ENCODE measurements at places on chromosomes 16 and 17.

DNA sequence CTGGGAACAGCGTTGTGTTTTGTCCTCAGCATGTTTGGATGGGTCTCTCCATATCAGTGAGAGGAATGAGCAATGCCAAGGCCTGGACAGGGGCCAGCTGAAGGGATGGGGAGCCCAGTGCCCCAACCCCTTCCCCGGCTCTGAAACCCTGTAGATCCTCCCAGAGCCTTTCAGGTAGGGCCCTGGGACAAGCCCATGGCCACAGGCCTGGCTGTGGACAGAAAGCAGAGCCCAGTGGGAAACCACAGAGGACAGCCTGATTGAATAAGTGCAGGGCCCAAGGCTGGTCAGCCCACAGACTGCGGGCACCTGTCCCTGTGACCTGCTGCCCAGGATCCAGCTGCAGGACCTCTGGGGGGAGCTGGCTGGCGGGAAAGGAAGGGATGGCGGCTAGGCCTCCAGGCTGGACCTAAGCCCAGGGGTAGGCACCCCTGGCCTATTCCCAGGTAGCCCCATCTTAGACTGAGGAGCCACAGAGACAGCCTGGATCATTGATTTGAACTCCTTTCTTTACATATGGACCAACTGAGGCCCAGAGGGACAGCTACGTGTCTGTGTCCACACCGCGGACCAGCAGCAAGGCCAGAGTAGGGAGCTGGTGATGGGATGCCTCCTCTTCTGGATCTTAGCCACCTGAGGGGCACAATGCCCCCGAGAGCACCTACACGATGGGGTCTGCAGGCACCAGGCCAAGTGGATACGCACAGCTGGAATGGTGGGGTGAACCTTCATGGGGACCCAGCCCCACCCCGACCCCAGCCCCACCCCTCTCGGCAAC is 1.3 kb downstream of the CCDC102A start:
- peak; percentile 80 for DNase-seq

GRCh38 chr16:347203-347602 is 5.3 kb downstream of the AXIN1 start:
- no peak for DNase-seq

DNA sequence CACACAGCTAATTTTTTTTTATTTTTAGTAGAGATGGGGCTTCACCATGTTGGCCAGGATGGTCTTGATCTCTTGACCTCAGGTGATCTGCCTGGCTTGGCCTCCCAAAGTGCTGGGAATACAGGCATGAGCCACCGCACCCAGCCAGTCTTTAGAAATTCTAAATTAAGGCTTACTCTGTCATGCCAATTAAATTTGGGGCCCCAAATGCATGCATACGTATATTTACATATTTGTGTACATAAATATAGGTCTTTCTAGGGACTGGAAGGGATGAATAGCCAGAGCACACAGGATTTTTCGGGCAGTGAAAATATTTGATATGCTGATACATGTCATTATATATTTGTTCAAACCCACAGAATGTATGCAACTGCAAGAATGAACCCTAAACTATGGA is 105.1 kb downstream of the BCAS3 start:
- DNase-seq, result no peak

DNA sequence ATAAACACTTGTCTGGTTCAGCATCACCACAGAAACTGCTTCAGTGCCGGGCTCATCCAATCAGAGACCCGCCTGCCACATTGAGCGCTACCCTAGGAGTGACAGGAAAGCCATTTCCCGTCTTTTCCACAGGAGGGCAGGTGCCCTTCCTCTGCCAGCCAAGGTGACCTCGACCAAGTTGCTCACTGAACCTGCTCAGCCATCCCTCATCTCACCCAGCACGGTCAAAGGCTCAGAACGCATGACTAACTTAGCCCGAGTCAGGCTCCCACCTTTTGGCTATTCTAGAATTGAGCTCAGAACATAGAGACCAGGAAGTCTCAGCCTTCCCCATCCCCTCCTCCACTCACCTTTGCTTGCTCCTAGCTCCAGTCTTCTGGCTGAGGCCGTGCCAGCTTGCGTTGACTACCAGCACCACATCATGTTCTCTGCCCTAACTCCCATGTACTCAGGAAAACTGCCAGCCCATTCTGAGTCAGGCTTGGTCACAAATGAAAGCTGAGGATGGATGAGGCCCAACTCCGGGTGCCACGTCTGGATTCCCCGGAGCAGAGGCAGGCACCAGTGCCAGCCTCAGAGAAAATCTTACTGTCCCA is 15.6 kb downstream of the MRPS23 start:
- DNase-seq, result no peak

DNA sequence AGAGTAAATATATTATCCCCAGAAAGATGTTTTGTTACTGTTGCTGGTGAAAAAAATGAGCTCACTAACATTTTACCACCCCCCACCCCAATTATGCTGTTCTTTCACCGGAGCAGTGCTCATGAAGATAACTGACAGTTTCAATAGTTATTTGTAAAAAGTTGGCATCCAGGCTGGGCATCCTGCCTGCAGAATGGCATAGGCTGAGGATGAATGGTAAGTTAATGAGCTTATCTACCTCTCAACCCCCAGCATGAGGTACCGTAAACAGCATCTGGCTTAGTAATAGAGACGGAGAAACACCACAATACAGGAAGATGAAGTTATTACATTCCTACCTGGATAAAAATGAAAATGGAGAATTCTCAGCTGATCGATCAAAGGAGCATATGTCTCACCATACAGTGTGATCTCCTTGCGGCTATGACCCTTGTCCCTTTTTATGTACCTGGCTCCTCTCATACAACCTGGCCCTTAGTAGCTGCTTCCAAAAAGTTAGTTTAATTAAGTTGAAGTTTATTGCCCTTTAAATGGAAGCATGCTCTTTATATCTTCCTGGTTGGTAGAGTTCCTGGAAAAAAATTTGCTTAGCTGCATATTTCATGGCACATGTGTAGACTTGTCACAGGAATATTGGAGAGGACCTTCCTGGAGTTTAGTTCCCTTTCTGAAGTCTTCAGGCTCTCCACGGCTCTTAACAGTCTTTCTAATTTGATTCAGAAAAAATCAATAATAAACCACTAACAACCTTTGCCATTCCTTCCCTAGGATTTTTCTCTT is 61.2 kb upstream of the MPHOSPH6 start:
- no peak for DNase-seq

DNA sequence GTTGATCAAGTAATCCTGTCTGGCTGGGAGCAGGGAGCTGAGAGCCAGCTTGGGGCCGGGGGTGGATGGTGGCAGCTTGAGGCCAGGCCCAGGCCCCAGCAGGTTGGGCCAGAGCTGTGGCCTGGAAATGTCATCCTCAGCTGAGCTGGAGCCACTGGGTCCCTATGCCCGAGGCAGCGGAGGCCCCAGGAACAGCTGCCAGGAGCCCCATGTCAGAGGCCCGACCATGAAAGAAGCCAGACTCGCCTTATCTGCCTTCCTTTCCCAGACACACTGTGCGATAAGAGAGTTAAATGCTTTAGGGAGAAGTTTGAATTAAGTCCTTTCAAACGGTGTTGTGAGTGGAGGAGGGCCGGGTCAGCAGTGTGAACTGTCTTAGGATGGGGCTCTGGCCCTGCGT is 3.5 kb downstream of the SMTNL2 start:
- DNase-seq, result no peak

DNA sequence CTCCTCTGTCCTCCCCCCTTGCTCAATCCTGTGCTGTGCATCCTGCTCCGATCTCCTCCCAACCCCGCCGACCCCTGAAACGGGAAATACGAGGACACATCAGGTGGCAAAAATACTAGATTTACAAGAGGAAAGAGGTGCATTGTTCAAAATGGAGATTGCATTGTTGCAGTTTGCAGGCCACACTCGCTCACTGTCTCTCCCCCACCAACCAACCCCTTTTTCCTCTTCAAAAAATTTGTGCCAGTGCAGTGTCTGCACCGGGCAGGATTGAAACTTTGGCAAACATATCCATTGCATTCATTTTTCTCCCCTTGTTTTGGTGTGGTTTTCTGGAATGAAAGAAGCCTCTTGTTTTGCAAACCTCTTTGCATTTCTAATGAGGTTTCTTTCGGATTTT is 61.0 kb downstream of the RNF135 start:
- no peak for DNase-seq

GRCh38 chr16:53435066-53435688 is 906 bp downstream of the RBL2 start:
- no peak for DNase-seq

DNA sequence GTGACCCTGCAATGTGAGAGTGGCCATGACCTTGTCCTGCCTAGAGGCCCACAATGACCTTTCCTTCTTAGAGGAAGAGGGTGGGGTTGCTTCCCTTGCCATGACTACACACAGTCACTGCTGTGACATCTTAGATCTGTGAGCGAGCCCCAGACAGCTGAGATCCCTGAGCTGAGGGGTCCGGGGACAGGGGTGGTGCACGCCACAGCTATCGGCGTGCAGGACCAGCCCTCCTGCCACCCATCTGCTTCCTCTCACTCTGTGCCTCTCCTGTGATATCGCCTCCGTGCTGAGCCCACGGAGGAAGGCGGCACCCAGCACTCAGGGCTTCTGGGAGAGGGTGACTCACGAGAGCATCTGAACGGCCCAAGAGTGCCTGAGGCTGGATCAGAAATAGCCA is 35.2 kb downstream of the KIAA0513 start:
- DNase-seq, result no peak

- DNase-seq, result no peak
Observed at GRCh38 chr16:54110016-54110981, 176.3 kb downstream of the IRX3 start.

- peak; percentile 91 for DNase-seq
Observed at GRCh38 chr17:15944759-15945526, at the start of gene ADORA2B. Gene ADORA2B, plus strand, starts transcription at chr17:15945130. Its CDS starts 119 bp downstream, at chr17:15945249.

DNA sequence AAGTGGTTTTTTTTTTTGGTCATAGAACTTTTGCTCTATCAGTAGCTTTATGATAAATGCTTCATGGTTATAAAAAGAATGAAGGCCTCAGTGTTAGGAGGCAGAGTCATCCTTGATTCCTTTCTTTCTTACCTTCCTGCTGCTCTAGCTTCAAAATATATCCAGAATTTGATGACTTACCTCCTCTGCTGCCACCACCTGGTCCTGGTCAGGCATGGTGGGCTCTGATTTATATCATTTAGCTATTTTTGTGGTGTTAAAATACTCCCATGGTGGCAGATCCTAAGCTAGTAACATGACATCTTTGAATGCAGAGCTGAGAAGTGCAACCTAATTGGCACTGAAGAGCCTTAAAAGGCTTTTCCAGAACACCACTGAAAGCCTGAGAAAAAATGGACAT is 508.8 kb upstream of the CDH8 start:
- DNase-seq, result no peak

- DNase-seq, result no peak
Observed at GRCh38 chr17:65638221-65638975, 77.0 kb upstream of the AXIN2 start.

DNA sequence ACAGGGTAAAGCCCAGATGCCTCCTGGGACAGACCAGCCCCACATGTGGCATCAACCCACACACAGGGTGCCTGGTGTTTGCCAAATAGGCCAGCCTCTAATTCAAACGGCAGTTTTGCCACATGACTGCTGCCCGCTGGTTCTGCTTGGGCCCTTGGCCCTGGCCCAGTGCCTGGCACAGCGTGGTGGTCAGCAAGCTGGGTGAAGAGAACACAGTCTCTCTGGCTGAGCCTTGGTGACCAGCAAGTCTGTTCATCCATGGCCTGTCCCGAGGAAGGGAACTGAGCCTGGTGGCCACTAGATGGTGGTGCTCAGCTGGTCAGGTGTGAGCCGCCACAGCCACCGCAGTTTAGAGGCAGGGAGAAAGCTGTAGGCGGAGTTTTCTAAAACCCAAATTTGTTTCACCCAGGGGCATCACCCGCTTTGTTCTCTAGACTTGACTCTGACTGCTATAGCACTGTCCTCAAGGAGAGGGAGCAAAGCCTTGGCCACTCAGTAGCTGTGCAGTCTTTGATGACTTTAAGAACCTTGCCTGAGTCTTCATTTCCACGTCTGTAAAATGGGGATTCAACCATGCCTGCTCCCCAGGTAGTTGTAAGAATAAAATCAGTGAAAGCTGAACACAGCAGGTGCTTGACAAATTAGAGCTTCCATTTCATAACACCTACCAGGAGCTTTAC is 4.7 kb upstream of the GFAP start:
- DNase-seq, result no peak

DNA sequence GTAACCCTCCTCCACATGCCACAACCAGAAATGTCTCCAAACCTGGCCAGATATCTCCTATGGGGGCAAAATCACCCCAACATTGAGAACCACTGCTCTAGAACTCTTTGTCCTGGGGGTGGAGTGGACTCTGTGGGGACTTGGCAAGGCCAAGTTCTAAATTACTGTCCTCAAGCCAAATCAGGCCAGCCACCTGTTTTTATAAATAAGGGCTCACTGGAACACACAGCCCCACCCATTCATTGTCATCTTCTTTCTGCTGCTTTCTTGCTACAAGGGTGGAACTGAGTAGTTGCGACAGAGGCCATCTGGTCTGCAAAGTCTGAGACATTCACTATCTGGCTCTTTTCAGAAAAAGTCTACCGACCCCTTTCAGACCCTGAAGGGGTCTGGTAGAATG is 26.8 kb upstream of the TMEM220 start:
- no peak for DNase-seq

- no peak for DNase-seq
Observed at GRCh38 chr17:43014649-43015542, 7.3 kb downstream of the VAT1 start.

DNA sequence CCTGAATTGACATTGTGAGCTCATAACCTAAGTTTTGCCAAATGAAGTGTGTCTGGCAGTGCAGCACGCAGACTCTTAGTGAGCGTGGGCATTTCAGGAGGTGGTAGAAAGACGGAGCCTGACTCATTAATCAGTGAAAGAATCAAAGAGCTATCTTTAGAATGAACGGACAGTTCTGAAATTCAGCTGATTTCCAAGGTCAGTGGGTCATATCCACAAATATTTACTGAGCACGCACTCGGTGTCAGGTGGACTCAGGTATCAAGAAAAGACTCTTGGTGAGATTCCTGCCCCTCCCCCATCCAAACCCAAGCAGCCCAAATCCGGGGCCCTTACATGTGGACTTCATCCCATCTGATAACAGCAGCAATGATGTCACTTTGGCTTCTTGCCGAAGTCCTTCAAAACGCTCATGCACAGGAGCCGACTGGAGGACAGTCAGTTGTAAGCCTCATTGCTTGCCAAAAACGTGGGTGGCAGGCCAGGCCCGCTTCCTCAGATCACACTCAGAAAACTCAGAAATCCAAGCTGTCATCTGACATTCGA is 185.8 kb downstream of the HS3ST3A1 start:
- DNase-seq, result no peak

DNA sequence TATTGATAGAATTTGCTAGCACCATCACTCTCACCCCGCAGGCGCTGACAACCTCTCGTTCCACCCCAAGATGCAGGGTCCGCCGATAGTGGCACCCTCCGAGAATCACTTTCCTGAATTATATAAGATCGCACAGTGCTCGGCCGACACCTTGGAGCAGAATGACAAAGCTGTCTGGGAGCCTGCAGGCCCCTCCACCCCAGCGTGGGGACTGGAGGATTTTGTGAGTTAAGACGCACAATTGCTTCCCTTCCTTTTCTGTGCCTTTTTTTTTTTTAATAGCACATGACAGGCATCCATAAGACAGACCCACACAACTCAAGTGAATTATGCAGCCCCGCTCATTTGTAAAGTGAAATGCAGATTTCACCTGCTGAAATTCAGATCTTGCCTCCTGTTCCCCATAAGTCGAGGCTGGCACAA is 155.3 kb downstream of the C16orf78 start:
- no peak for DNase-seq

- no peak for DNase-seq
Observed at GRCh38 chr17:2146132-2146871, 91.4 kb downstream of the HIC1 start.

All from osteocyte (in vitro differentiated cells).